ENCODE measurements at places on chromosomes 13 and 19.

- DNase-seq = no peak
Observed at GRCh38 chr13:46124967-46125933, 20.4 kb upstream of the CPB2 start.

GRCh38 chr19:15263361-15263985, 31.2 kb upstream of the EPHX3 start:
- no peak for DNase-seq

DNA sequence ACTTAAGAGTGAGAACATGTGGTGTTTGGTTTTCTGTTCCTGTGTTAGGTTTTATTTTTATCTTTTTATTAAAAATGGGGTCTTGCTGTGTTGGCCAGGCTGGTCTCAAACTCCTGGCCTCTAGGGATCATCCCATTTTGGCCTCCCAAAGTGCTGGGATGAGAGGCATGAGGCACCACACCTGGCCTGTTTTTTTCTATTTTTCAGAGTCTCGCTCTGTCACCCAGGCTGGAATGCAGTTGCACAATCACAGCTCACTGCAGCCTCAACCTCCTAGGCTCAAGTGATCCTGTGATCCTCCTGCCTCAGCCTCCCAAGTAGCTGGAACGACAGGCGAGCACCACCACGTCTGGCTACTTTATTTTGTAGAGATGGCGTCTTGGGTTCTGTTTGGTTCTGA, 7.6 kb downstream of the ZNF574 start:
- no peak for DNase-seq

DNA sequence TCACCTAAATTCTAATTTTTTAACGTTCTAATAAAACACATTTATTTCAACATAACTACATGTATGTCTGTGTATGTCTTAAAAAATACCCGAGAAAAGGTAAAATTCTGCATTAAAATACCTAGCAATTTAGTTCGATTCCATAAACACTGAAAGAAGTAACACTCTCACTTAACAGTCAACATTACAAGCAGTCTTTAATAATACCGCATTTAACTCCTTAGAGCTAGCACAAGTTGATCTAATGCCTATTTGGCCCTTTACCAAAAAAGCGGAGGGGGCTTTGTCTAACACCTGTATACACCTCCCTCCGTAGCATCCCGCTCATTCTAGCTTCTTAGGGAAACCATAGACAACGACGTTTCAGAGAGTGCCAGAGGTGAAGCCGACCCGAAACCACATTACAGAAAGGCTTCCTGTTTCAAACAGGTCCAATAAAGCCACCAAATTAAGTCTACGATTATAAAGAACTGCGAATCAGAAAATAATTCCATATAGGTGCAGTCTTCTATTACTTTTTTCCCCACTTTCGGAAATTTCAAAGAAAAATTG, 1.2 kb downstream of the SPART start:
- DNase-seq = no peak

GRCh38 chr13:100854006-100854405, 179.4 kb upstream of the TMTC4 start:
- no peak for DNase-seq

DNA sequence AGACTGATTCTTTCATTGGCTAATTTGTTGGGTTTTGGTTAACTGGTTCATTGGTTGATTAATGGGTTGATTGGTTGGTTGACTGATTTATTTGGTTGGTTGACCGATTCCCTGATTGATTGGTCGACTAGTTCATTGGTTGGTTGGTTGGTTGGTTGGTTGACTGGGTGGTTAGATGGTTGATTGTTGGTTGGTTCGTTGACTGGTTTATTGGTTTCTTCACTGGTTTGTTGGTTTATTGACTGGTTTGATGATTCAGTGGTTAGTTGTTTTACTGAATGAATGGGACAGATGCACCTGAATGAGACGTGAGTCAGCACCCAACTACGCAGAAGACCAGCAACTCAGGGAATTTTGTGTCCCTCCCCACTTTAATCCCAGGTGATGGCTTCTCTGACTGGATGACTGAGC, 2.7 kb upstream of the NUP62 start:
- no peak for DNase-seq

- no peak for DNase-seq
Observed at GRCh38 chr13:80047406-80047805, 293.5 kb downstream of the SPRY2 start.

DNA sequence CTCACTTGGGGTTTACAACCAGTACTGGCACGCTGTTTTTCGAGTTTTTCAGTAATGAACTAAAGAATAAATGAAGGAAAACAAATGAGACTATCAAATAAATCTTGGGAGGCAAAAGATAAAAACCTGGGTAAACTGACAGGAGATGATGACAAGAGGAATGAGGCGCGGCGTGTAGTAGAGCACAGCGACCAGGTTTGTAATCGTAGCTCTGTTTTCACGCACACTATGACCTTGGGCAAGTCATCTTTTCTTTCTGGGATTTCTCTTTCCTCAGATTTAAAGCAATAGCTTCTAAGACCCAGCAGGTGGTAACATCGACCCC, 419 bp downstream of the MRPS31 start:
- DNase-seq = no peak

DNA sequence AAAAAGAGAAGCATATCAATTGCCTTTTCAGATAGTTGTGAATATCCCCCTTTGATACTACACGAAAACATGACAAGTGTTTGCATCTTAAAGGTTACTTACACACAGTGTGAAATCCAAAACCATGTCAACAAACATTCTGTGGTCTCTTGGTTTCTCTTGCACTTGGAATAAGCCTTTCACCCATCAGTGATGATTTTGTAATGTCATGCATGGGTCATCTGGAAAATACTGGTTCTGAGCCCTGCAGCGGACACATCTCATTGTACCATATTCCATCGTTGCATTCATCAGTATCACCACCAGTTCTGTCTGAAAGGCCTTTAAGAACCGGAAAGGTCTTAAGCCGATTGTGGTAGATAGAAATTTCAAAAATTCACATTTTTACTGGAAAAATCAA, 65.4 kb upstream of the SOX1 start:
- DNase-seq = no peak

DNA sequence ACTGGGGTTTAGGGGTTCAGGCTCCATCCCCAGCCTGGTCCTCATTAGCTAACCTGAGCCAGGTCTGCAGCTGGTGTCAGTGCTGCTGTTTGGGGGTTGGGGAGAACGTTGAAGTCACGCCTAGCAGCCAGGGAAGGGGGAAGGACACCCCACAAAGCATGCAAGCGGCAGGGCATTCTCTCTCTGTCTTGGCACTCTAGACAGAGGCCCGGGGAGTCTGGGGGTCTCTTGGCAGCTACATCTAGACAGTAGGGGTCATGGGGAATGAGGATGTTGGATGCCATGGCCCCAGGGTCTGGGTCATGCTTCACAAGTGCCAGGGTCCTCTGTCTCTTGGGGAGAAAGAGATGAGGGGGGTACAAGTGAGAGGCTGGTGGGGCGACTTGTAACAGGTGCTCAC, 2.6 kb downstream of the ERICH4 start:
- no peak for DNase-seq

GRCh38 chr19:14570864-14571527, 870 bp downstream of the NDUFB7 start:
- DNase-seq = no peak

- no peak for DNase-seq
Observed at GRCh38 chr19:45045671-45046353, 7.0 kb downstream of the CLASRP start.

DNA sequence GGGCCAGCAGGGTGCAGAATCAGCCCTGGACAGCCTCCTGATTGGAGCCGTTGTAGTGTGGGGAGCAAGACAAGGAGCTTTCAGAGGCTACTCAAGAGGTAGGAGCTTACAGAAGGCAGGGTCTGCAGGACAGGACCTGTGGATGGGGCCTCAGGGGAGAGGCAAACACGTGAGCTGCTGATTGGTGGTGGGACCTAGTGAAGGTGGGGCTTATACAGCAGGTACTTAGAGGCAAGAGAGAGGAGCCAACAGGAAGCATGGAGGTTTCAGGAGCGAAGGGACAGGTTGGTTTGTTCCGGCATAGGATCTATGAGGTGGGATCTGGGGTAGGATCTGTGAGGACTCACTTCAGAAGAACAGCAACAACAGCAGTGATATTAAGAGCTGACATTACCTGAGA, 32.4 kb downstream of the ZSWIM4 start:
- DNase-seq = no peak

DNA sequence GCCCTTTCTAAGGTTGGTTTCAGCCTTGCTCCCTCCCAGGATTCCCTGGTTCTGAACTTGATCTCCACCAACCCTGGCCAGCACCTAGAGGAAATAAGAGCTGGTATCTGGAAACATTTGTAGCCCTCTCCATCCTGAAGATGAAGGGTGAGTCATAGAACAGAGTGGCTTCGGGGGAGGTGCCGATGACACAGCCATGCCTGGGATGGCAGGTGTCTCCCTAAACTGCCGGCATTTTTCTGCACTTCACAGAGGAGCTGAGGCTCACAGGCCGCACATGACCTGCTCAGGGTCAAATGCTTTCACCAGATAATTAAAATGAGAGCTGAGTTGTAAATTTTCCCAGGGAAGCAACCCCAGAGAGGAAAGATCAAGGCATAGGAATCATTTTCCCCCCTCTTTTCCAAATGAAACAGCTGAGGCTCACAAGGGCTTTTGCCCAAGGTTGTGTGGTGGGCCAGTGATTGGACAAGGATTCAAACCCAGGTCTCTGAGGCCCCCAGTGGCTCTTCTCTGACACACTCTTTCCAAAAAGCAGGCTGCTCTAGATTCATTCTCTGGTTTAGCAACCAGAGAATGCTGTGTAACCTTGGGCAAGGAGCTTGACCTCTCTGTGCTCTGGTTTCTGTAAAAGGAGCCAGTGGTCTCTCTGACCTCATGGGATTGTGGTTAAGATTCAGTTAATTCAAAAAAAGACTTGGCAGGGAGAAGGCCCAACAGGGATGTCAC, 1.2 kb upstream of the SLC25A42 start:
- no peak for DNase-seq

- DNase-seq = no peak
Observed at GRCh38 chr13:57314897-57315520, 148.0 kb downstream of the PRR20E start.

- peak; percentile 70 for DNase-seq
Observed at GRCh38 chr19:50357178-50358100, 8.0 kb downstream of the NAPSA start.

DNA sequence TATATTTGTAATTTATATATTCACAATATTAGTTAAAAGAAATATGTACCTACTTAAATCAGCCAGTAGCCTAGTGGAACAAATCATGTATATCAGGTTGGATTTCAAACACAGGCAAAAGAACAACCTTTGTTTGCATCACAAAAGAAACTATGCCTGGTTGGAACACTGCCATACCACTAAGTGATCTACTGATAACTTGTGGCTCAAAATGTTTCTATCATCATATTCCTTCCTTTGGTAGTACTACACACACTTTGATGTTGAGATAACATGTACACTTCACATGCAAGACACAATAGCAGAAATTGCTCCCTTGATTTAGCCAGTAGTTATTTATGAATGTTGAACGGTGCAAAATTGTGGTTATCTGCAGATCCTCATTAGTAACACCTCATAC, 146.0 kb upstream of the GPC6 start:
- no peak for DNase-seq

GRCh38 chr19:49665036-49665350, 664 bp downstream of the IRF3 start:
- DNase-seq = no peak

- DNase-seq = no peak
Observed at GRCh38 chr13:104286566-104287290, 1220.5 kb upstream of the SLC10A2 start.

DNA sequence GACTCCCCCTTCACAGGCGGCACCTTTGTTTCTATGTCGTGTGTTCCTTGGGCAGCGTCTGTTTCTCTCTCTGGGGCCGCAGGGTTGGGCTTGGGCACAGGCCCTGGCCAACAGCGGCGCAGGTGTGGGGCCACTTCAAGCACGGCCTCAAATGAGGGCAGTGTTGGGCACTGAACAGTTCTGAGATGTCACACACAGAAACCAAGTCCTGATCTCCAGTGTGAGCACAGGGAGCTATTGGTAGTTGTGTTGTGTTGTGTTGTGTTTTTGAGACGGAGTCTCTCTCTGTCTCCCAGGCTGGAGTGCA, 42.7 kb downstream of the GATAD2A start:
- DNase-seq = no peak

- no peak for DNase-seq
Observed at GRCh38 chr13:73299787-73300186, 241.0 kb downstream of the KLF5 start.

- no peak for DNase-seq
Observed at GRCh38 chr19:47518139-47518538, 3.3 kb upstream of the NAPA start.

- peak; percentile 44 for DNase-seq
Observed at GRCh38 chr13:44117351-44117750, 237.6 kb downstream of the LACC1 start.

- no peak for DNase-seq
Observed at GRCh38 chr13:48040896-48041295, 3.4 kb downstream of the NUDT15 start.

DNA sequence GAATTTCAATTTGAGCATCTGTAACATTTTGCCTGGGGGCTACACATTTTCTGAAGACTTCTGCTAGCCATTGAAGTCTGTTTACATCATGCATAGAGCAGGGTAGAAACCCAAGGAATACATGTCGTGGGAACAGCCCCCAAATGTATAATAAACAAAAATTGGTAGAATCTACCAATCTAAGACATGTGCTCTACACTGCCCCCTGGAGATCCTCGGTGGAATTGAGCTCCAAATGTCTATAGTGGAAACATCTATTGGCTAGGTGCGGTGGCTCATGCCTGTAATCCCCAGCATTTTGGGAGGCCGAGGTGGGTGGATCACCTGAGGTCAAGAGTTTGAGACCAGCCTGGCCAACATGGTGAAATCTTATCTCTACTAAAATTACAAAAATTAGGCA, 57.3 kb downstream of the MBD3L2B start:
- DNase-seq = no peak

DNA sequence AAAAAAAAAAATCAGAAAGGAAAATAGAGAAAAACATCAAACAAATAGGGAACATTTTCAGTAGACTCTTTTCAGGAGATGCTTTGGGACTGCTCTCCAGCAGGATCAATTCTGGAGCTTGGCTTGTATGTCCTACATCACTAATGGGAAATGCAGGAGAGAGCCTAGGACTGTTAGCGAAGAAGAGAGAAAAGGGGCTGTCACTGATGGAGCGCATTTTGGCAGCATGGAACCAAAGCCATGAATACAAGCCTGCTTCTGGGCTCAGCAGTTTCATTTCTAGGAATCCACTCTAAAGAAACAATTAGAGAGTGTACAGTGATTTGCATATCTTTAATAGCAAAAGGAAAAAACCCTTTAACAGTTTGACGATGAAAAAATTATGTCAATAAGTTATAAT, 203.9 kb downstream of the NUFIP1 start:
- DNase-seq = no peak

DNA sequence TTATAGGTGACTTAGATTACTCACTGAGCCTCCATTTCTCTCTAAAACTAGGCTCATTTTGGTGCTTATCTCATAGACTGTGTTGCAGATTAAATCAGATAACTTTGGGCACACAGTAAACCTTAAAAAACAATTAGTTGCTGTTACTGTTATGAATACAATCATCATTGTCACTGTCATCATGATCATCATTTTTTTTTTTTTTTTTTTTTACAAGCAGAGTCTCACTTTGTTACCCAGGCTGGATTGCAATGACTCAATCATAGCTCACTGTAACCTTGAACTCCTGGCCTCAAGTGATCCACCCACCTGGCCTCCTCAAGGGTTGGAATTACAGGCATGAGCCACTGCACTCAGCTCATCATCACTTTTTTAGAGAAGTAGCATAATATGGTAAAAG, 60.0 kb downstream of the VWA8 start:
- no peak for DNase-seq

- DNase-seq = peak; percentile 61
Observed at GRCh38 chr19:8413629-8413995, 507 bp downstream of the MARCHF2 start.
